ENCODE measurements at places on chromosomes 3 and 15.

DNA sequence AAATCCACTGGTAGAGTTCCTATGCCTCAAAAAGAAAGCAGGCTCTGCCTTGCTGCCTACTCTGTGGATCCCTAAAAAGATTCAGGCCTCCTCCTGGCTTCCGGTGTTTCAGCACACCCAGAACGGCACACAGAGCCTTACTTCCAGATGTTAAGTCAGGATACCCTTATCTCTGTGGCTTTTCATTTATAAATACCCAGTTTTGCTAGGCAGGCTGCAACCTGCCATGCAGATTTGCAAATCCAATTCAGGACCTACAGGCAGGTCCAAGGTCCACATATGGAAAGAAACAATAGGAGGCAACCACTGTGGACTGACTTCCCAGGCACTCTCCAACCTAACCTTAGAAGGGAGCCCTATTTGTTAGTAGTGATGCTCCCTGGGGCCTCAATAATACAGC lies 30.7 kb downstream of the EFL1 start:
- DNase-seq = no peak
- H3K27me3 ChIP-seq = no peaks in the 10 kb centered on the region
- no peak overlapping the region for H3K4me3 ChIP-seq
- H3K36me3 ChIP-seq = no peaks in the 10 kb centered on the region
- H3K4me1 ChIP-seq = no peaks in the 10 kb centered on the region
- H3K27ac ChIP-seq = no peak overlapping the region

DNA sequence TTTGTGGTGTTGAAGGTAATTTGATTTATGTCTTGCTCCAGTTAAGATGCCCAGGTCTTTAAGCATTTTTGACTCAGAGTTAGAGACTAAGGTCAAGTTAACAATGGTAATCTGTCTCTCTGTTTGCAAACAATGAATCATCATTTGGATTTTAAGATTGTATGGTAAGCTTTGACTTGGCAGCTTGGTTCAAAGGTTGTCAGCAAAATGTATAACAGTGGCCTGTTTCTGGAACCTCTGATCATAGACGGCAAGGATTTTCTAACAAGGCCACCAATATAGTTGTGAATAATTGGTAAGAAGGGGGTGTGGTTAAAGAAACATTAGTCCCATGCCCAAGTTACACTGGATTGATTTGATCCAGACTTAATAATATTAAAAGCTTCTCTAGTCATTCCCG lies 775.2 kb upstream of the GOLIM4 start:
- no peak for DNase-seq
- no peaks in the 10 kb centered on the region for H3K27me3 ChIP-seq
- no peak overlapping the region for H3K27ac ChIP-seq
- H3K4me1 ChIP-seq = no peaks in the 10 kb centered on the region
- H3K36me3 ChIP-seq = no peaks in the 10 kb centered on the region

GRCh38 chr15:51077221-51078153 lies 17.2 kb downstream of the TNFAIP8L3 start:
- no peaks in the 10 kb centered on the region for H3K27me3 ChIP-seq
- peak overlapping the region; percentile 28 for H3K4me3 ChIP-seq
- H3K36me3 ChIP-seq = no peaks in the 10 kb centered on the region
- H3K27ac ChIP-seq = peak overlapping the region; percentile 56

- no peak for DNase-seq
- H3K27ac ChIP-seq = no peak overlapping the region
Measured at GRCh38 chr3:150414258-150414657, 6.2 kb downstream of the TSC22D2 start.

DNA sequence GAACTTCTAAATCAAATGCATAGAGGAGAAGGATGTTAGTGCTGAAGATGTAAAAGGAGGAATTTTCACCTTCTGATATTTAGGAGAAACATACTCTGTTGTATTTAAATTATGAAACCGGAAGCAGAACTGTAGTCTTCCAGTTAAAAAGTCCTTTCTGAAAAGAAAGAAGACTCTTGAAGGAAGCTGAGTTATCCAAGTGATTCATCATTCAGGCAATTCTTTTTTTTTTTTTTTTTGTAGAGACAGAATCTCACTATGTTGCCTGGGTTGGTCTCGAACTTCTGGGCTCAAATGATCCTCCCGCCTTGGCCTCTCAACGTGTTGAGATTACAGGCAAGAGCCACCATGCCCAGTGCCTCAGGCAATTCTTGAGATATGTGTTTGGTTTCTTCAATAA lies 424.8 kb upstream of the TPM1 start:
- no peak overlapping the region for H3K4me3 ChIP-seq
- no peak overlapping the region for H3K27ac ChIP-seq
- H3K36me3 ChIP-seq = no peaks in the 10 kb centered on the region

GRCh38 chr3:66508461-66508860 lies 7.6 kb upstream of the LRIG1 start:
- H3K4me3 ChIP-seq = no peak overlapping the region
- DNase-seq = no peak
- no peaks in the 10 kb centered on the region for H3K27me3 ChIP-seq
- H3K4me1 ChIP-seq = no peaks in the 10 kb centered on the region
- H3K36me3 ChIP-seq = no peaks in the 10 kb centered on the region
- no peak overlapping the region for H3K27ac ChIP-seq

DNA sequence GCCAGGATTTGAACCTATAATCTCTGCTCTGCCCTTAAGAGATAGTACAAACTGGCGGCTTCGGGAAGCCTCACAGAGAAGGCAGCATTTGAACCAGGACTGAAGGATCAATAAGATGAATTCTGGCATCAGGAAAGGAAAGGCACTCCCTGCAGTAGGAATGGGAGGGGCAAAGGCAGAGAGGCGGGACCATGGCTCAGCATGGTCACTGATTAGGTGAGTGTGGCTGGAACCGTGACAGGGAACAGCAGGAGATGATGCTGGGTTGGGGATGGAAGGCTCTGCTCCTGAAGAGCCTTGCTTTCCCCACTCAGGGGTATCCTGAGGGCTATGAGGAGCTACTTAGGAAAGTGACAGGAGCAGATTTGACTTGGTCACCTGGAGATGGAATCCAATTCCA lies 158.5 kb downstream of the FEZF2 start:
- no peaks in the 10 kb centered on the region for H3K27me3 ChIP-seq
- no peaks in the 10 kb centered on the region for H3K36me3 ChIP-seq
- H3K4me1 ChIP-seq = no peaks in the 10 kb centered on the region
- DNase-seq = no peak
- no peak overlapping the region for H3K4me3 ChIP-seq

DNA sequence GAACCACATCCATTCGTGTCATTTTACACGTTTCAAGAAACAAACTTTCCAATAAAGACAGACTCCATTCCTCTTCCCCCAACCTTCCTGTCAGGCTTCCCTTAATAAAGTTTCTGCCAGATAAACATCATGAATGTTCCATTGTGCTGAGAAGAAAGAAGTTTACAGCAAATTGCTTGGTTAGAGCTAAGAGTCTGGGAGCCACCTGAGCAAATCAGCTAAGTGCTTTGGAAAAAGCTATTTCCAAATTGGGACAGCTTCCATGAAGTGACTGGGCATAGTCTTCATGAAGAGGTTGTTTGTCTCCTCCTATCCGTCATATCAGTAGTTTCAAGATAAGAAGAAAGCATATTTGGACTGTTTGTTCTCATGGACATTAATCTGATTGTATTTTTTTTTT lies 77.0 kb downstream of the MAGI1 start:
- H3K4me1 ChIP-seq = no peaks in the 10 kb centered on the region
- H3K4me3 ChIP-seq = no peak overlapping the region
- no peak for DNase-seq
- no peaks in the 10 kb centered on the region for H3K27me3 ChIP-seq
- H3K27ac ChIP-seq = peak overlapping the region; percentile 64
- H3K36me3 ChIP-seq = no peaks in the 10 kb centered on the region

DNA sequence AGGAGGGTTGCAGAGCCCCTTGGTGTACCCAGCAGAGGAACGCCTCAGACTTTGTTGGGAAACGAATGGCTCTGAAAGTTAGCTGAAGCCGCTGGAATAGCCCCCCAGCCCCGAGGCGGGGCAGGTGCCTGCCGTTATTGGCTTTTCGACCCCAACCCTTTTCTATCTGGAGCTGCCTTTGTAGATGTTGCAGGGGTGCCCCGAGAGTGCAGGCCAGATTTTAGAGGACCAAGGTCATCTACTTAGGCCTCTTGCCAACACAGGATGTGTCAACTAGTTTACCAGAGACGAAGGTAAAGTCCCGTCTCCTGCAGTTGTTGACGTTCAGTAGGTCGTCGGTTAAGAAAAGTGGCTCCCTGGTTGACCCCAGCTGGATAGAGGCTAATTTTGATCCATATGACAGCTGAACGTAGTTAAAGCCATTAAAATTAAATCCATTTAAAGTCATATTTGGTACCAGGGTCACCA lies 579 bp upstream of the UBE3A start:
- peaks cover 18% of the 10 kb centered on the region for H3K4me1 ChIP-seq
- peak overlapping the region; percentile 97 for H3K4me3 ChIP-seq
- H3K36me3 ChIP-seq = no peaks in the 10 kb centered on the region

DNA sequence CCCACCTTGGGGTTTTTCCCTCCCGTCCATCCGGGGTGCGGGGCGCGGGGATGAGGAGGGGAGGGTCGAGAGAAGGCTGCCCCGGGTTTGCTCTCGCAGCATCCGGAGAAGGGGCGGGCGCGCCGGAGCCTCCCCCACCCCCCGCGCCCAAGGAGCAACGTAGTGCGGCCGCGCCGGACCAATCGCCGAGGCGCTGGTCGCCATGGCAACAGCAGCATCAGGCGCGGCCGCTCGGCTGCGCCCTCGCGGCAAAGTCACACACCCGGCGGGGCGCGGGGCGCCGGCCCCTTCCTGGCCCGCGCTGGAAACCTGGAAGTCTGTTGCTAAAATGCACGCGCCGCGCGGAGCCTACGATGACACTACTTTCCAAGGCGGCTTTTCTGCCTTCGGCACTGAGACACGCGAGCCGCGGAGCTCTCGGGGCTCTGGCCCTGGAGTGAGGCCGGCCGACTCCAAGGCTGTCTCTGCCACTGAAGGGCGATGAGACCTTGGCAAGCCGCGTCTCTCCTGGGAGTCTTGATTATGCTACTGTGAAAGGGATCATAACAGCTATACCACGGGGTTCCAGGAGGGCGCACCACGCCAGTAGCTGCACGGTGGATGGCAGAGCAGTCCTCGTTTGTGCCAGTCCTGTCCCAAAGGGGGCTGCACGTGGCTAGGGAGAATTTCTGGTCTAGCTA lies at the start of gene IQSEC1:
Gene IQSEC1, minus strand, starts transcription at position 104 of the 680 bp plus-strand sequence. CDS start 415 bp downstream, outside the sequence.
- DNase-seq = no peak
- peak within 1 kb of the TSS; percentile 52 for H3K4me3 ChIP-seq
- no peaks in the 10 kb centered on the region for H3K4me1 ChIP-seq
- peaks cover 39% of the 10 kb centered on the region for H3K27me3 ChIP-seq
- no peak within 1 kb of the TSS for H3K27ac ChIP-seq

DNA sequence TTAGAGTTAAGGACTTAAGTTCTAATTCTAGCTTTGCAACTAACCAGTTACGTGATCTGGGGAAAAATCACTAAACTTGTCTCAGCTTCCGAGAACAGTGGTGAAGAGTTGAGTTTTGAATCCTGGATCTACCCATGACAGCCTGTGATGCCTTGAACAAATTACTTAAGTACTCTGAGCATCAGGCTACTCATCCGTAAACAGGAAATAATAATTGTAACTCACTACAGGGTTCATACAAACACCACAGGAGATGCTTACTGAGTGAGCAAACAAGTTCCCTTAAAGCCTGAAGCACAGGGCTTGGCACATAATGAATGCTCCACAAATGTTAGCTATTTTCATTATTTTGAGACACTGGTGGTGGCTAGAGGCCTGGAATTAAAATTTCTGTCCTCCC lies 158.8 kb downstream of the ERC2 start:
- H3K4me3 ChIP-seq = no peak overlapping the region
- DNase-seq = no peak
- H3K4me1 ChIP-seq = no peaks in the 10 kb centered on the region
- no peaks in the 10 kb centered on the region for H3K36me3 ChIP-seq
- H3K27me3 ChIP-seq = no peaks in the 10 kb centered on the region

- no peak for DNase-seq
- H3K27me3 ChIP-seq = no peaks in the 10 kb centered on the region
- no peak overlapping the region for H3K4me3 ChIP-seq
- no peaks in the 10 kb centered on the region for H3K4me1 ChIP-seq
- no peaks in the 10 kb centered on the region for H3K36me3 ChIP-seq
Measured at GRCh38 chr3:194431554-194431953, 32.5 kb upstream of the GP5 start.

GRCh38 chr3:18558507-18558906 lies 133.4 kb upstream of the SATB1 start:
- H3K36me3 ChIP-seq = no peaks in the 10 kb centered on the region
- H3K4me1 ChIP-seq = no peaks in the 10 kb centered on the region
- no peak overlapping the region for H3K27ac ChIP-seq
- H3K4me3 ChIP-seq = no peak overlapping the region
